ENCODE measurements at places on chromosomes 5 and 9.

DNA sequence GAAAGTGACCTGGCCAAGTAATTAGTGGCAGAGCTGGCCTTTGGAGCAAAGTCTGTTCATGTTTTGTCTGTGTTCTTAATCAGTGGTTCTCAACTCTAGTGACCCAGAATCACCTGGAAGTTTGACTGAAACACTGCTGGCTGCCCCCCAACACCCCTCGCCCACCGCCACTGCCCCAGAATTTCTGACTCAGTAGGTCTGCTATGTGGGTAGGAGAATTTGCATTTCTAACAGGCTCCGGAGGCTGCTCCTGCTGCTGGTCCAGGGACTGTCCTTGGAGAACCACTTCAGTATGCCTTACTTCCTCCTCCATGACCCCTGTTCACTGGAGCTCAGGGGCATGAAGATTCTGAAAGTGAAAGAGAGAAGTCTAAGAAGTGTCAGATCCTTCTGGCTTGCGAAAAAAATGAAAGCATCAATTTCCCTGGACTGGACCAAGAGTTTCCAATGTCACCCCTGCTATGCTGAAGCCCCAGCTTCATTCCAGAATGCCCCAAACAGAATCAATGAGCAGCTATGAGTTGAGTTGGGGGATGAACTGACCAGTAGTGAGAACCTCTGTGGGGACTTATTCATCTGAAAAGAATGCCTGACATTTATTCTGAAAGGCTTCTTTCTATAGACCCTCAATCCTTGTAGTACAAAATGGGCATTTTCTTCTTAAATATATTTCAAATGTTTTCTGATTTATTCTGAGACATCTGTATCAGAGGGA, 20.8 kb upstream of the COL15A1 start:
- DNase-seq: no peak

GRCh38 chr5:33800241-33800950, 91.4 kb downstream of the ADAMTS12 start:
- DNase-seq: no peak

DNA sequence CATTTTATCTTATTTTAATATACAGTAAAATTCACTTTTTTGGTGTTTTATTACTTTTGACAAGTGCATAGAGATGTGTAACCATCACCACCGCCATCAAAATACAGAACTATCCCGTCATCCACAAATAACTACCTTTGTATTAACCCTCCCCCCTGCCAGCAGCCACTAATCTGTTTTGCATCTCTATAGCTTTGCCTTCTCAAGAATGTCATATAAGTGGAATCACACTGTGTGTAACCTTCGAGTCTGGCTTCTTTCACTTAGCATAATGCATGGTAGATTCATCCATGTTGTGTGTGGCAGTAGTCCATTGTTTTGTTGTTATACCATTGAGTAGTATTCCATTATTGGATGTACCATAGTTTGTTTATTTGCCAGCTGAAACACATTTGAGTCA, 98.8 kb downstream of the BOD1 start:
- DNase-seq: no peak

- no peak for DNase-seq
Measured at GRCh38 chr5:717143-717542, 24.0 kb upstream of the TPPP start.

GRCh38 chr5:79107020-79107796, 4.4 kb upstream of the BHMT start:
- no peak for DNase-seq

GRCh38 chr5:169522851-169523250, 60.7 kb upstream of the SPDL1 start:
- no peak for DNase-seq

DNA sequence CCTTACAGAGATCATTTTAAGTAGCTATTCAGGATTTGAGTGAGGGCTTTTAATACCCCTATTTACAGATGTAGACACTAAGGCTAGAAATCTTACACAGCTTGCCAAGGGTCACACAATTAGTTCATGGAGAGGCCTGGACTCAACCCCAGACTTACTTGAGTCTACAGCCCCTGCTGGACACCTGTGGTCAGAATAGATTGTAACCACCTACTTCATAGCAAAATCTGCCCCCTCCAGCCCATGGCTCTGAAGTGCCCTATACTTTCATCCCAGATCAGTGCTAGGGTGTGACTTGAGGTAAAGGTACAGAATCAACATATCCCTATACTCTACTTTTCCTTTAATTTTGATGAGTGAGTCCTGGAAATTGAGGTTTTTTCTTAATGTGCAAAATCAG, 291.3 kb downstream of the ADGRV1 start:
- DNase-seq: no peak

Measured in hematopoietic multipotent progenitor cell treated with erythropoietin and hydrocortisone succinate and interleukin-3 and kit ligand, for 15 days (in vitro differentiated cells).